Stimulated activated CD8-positive, alpha-beta memory T cell treated with anti-CD3 and anti-CD28 coated beads, Interleukin-4, amount 100 ng/mL, for 48 hours (primary cell): ENCODE measurements at places on chromosomes 16 and 17.

DNA sequence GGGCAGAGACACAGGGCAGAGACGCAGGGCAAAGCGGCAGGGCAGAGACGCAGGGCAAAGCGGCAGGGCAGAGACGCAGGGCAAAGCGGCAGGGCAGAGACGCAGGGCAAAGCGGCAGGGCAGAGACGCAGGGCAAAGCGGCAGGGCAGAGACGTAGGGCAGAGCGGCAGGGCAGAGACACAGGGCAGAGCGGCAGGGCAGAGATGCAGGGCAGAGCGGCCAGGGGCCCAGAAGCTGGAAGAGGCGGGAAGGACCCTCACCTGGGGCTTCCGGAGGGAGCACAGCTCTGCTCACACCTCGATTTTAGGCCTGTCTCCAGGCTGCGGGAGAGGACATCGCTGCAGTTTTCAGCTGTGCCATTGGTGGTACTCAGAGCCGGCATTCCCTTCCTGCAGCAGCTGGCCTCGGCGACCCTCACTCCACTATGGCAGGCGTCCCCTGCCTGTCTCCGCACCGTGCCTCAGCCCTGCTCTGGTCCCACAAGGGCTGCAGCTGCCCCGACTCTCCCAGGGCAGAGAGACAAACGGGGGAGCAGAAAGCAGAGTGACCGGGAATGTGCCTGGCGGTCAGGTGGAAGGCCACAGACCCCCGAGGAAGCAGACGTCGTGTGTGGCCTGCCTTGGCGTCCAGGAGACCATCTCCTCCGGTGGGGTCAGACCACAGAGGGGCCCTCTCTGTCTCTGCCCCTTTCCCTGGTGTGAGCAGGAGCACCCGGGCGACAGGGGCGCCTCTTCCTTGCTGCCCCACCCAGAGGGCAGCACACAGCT, 29.9 kb downstream of the SOX8 start:
- no peak for DNase-seq

- DNase-seq = no peak
Measured at GRCh38 chr17:37527249-37527851, 37.7 kb downstream of the DUSP14 start.

GRCh38 chr17:34412965-34413441, 50.0 kb upstream of the CCL1 start:
- no peak for DNase-seq

DNA sequence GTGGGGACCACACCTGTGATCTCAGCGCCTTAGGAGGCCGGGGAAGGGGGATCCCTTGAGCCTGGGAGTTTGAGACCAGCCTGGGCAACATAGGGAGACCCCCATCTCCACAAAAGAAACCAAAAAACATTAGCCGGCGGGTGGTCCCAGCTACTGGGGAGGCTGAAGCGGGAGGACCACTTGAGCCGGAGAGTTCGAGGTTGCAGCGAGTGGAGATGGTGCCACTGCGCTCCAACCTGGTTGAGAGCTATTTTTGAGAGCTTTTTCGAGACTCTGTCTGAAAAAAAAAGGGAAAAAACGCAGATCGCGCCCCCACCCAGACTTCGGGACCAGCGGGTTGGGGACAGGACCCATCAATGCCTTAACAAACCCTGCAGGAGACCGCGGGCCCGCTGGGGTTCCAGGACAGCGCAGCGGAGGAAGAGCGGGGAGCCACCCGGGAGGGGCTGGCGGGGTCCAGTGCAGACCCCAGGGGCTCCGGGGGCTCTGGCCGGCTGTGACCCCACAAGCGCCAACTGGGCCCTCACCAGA, 762 bp upstream of the BAIAP3 start:
- no peak for DNase-seq

GRCh38 chr16:57001026-57001679, 11.8 kb downstream of the NLRC5 start:
- no peak for DNase-seq

GRCh38 chr16:52439750-52440149, 107.2 kb downstream of the TOX3 start:
- no peak for DNase-seq

GRCh38 chr17:8283356-8283755, 5.1 kb upstream of the RANGRF start:
- DNase-seq = no peak

GRCh38 chr16:71628810-71629209, 2.8 kb downstream of the MARVELD3 start:
- DNase-seq = no peak

GRCh38 chr17:48439875-48440505, 10.0 kb upstream of the SKAP1 start:
- DNase-seq = no peak

DNA sequence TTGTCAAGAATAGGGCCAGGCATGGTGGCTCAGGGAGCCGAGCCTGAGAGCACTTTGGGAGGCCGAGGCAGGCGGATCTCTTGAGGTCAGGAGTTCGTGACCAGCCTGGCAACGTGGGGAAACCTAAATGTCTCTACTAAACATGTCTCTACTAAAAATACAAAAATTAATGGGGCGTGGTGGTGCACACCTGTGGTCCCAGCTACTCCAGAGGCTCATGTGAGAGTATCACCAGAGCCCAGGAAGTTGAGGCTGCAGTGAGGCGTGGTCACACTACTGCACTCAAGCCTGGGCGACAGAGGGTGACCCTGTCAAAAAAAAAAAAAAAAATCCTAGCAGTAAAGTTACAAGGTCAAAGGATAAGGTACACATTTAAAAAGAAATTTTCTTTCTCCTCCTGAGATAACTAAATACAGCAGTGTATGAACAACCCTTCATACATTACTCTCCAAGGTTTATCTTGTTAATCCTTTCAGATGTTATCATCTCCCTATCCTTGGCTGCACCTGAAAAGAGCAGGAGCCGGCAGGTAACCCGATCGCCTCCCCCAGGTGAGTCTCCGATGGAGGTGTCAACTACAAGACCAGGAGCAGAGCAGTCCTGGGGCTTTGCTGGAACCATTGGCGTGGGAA, 122.3 kb downstream of the GOSR1 start:
- DNase-seq = no peak

GRCh38 chr16:73956587-73957494, 339.8 kb upstream of the PSMD7 start:
- DNase-seq = peak; percentile 60

GRCh38 chr16:85136213-85136701, 24.0 kb upstream of the CIBAR2 start:
- no peak for DNase-seq

DNA sequence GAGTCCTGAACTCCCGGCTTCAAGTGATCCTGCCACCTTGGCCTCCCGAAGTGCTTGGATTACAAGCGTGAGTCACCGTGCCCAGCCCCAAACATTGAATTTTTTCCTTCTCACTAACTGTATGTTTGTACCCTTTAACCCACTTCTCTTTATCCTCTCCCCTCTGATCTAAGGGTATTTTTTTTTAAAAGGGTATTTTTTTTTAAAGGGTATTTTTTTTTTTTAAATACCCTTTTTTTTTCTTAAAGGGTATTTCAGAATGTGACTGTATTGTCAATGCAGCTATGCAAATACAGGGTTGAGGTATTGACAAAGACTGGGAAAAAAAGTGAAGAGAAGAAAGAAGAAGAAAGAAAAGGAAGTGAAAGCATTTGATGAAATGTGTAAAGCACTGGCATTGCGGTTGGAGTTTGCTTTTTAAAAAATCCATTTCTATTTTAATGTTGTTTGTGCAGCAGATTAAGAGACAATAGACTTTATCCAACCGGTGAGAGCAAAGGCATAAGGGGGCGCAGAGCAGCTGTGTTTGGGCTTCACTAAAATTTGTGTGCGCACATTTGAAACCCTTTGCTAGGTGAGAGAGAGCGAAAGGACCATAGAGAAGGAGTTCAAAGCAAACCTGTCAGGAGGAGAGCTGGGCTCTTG, 42.4 kb downstream of the SYT17 start:
- DNase-seq = no peak

- DNase-seq = no peak
Measured at GRCh38 chr16:10571354-10571753, 9.0 kb downstream of the EMP2 start.
